ENCODE measurements at places on chromosomes 16 and 17.

DNA sequence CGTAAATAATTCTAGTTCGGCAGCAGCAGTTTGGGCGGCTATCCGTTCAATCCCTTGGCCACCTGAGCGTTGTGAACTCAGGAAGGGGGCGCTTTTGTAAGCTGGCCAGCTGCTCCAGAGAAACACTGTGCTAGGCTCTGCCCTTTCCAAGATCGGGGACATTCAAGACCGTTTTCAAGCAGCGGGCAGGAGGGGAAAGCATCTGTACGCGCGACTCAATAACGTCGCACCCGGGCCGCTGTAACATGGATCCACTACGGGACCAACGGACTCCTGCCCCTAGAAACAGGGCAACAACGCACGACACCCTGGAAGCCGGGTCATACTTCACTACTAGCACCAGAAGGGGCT, 463 bp downstream of the TOP2A start:
- no peak for DNase-seq

GRCh38 chr16:2278272-2278608, 10.3 kb upstream of the RNPS1 start:
- DNase-seq: no peak

DNA sequence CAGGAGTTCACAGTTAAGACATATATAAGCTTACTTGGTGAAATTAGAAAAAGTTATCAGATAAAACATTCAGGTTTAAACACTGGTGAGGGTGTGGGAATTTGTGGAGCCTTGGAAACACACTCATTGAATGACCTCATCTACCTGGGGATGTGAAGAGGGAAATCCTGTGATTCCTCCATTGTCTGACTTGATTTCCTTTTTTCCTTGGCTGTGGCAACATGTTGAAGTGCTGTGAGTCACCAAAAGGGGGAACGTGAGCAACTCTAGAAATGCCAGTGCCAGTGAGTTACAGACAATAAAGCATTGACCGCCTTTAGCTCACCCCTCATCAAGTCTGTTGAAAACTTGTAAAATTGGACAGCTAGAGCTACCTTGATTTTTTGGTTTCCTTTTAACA, 1.8 kb downstream of the HMOX2 start:
- DNase-seq: no peak

DNA sequence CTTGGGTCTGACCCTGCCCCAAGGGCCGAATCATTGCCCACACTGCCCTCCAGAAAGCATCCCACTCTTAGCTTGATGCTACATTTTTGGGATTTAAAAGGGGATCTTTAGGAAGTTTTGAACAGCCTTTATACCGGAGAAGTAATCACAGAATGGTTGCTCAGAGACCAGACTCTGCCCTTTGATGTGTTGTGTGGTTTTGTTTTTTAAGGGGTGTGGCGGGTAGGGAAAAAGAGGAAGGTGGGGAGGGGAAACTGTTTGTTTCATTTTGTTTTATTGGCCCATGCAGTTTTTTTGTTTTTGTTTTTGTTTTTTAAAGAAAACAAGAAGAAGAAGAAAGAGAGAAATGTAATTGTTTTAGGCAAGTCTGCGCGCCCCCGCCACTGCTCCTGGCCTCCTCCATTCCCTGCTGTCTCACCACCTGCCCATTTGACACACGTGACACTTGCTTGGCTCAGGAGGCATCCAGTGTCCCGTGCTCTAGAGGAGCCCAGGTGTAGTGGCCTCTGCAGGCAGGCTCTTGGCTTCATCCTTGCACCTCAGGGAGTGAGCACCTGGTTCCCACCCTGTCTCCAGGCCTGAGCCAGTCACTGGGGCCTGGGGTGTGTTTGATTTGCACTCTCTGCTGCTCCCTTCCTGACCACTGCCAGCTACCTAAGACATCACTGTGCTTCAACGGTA, 35.7 kb downstream of the GNAO1 start:
- no peak for DNase-seq

- no peak for DNase-seq
These were observed 4.3 kb downstream of the SDK2 start for GRCh38 chr17:73639932-73640331.

DNA sequence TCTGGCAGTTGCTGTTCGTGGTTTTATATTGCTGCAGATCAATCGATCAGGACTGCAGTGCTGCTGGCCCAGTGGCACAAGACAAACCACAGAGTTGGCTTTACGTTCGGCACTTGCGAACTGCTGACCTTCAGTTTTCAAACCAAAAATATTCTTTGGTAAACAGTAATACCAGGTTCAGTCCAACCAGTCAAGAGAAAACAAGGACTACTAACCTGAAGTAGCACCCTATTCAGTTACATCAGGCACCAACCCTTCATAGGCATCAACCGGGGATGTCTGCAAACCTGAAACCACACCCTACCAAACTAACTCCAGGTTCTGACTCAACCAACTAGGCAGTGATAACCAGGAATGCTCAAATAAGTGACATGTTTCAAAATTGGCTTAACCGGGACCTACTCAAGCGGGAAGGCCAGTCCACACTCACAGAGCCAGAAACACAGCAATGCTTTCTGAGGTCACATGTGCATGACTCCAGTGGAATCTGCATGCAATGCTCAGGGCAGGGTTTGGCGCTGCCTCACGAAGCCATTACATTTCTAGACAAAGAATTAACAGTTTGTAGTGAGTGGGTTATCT, 91.1 kb downstream of the SMG6 start:
- DNase-seq: no peak

DNA sequence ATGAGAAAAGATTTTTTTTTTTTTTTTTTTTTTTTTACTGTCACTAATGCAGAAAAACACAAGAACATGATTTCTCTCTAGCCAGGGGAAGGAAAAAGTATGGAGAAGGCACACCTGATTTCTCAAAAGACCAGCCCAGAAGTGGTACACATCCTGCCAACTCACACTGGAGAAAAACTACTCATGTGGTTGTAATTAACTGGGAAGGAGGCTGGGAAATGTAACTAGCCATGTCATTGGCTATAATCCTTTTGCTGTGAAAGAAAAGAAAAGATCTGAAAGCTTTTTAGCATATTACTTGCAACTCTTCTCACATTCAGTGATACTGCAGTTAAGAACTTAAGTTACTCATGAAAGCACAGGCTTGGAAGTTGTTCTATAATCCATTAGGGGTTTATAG, 195.9 kb upstream of the PMFBP1 start:
- no peak for DNase-seq

DNA sequence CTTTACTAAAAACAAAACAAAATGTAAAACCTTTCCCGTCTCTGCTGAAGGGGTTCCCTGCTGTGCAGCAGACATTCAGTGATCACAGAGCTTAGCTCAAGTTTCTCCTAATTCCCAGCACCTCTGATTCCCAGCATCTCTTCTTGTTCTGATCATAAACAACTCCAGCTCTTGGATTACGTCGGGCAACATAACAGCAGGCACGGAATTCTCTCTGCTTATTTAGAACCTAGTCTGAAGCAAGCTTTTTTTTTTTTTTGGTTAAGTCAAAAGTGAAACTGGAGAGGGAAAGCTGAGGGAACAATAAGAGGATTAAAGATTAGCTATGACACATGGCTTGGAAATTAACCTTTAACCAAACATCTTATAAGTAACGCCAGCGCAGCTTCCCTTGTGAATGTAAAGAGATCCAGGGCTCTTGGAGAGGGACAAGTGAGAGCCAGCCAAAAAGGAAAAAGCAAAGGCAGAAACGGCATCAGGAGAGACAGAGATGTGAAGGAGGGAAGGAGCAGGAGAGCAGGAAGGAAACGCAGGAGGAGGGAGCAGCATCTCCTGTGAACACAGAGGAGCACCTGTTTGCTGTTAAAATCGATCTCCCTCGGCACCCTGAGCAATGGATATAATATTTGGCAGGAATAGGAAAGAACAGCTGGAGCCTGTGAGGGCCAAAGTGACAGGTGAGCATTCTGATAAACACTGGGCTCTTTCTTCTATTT, at the start of gene BCO1:
Gene BCO1, plus strand, starts transcription at position 394 of the 716 bp plus-strand sequence. Its CDS starts 220 bp downstream, at position 614.
- DNase-seq: no peak
